Renal cortical epithelial cell (primary cell): ENCODE measurements at places on chromosomes 2 and 18. TPM values are rescaled to one million over a fixed set of nuclear protein-coding genes. Genes with fewer than 3 reads are reported as not detected.

DNA sequence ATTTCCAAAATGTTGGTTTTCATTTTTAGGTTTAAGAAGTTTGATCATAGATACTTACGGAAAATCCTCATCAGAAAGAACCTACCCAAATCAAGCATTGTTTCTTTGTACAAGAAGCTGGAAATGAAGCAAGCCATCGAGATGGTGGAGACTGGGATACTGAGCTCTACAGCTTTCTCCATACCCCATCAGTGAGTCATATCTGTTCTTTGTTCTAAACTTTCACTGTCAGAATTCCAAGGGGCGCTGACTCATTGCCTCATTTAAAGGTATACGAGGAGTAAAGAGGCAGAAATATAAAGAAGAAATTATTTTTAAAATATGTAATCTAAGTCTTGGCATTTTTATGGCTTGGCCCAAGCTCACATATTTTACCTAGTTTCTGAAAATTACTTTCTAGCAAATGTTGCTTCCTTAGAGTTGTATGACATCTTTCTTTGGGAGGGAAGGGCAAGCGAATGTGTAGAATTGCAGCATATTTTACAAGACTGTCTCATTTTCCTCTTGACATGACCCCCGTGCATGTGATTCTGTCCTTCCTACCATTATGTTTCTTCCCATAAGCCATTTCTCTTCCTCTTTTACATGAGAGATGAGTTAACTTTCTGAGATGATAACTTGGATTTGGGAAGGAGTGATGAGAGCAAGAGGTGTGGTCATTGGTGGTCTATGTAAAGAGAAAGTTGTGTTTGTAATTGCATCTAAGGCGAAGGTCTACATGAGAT is 41.2 kb downstream of the SLC9A4 start:
- DNase-seq = peak; percentile 95

DNA sequence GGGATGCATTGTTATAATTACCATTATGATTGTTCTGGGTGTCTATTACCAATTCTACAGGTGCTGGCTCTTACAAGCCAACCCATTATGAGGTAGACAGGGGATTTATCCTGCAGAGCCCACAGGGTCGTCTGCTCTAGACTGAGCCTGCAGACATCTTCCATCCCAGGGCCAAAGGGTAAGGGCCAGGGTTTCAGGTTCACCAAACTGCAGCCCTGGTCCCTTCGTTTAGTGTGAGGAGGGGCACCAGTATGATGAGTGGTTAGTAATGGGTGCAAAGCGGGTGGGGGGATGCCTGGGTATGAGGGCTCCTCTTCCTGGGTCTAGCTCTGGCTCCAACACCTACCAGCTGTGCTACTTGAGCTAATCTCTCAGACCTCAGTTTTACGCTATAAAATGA is 1.2 kb upstream of the ARID5A start:
- DNase-seq = no peak

GRCh38 chr2:163729636-163730273 is 6.1 kb downstream of the FIGN start:
- no peak for DNase-seq

DNA sequence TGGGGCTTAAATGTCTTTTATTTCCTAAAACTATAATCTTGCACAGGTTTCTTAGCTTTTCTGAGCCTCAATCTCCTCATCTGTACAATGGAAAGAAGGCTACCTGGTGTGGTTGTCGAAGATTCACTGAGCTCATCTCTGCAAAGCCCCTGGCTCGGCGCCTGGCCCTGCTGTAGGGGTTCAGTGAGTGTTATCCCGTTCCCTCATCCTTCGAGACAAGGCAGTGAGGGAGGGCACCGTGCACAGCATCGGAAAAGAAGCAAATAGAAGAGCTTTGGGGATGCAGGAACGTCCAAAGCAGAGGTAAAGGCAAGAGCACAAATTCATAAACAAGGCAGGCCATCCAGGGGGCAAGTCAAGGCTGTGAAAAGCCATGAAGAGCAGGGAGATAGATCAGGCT is 41.2 kb upstream of the ATG16L1 start:
- DNase-seq = no peak

- no peak for DNase-seq
These were observed 162.2 kb downstream of the PXDN start for GRCh38 chr2:1581965-1582625.

- no peak for DNase-seq
These were observed 149.2 kb upstream of the REG3G start for GRCh38 chr2:78876316-78876688.

GRCh38 chr2:239647052-239647819 is 246.4 kb upstream of the HDAC4 start:
- no peak for DNase-seq

DNA sequence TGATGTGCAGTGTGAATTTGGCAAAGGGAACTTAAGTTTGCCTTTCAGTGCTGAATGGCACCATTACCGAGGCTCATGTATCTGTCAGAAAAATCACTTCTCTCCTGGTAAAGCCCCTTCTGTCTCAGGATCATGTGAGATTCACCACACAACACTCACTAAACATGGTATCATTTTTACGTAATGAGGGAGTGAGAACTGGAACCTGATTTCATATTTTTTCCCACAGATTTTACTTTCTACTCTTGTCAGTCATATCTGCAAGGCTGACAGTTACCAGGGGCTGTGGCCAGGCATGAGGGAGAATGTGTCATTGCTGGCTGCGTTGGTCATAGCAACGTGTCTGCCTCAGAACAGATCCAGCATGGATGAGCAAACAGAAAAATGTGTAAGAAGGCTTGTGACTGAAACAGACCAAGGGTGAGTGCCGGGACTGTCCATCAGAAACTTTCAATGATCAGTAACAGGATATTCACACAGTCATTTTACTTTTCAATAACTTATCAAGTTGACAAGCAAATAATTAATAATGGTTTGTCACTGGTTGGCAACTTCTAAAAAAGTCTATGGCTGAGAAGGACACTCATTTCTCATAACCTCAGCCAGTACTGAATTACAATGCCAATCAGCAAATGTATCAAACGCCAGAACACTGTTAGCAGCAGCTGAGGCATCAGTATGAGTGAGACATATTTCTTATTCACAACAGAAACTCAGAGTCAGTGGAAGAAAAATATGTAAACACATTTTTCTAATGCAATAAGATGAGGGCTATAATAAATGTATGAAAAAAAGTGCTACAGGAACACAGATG is 100.5 kb downstream of the CDC42EP3 start:
- DNase-seq = peak; percentile 83

DNA sequence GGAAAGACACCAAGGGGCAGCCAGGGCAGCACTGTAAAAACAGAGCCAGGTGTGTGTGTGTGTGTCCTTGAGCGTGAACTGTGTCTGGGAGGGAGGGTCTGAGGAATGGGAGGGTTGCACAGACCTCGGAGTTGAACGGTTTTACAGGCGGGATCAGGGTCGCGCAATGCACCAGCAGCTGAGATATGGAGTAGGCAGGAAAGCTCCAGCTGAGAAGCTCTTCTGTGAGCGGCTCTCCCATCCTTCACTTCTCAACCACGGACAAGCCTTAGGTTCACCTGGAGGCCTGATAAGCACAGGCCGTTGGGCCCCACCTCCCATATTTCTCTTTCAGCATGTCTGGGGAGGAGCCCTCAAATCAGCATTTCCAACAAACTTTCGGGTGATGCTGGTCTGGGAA is 12.1 kb downstream of the SERTAD2 start:
- no peak for DNase-seq

GRCh38 chr2:40353231-40353630 is 98.7 kb downstream of the SLC8A1 start:
- no peak for DNase-seq

DNA sequence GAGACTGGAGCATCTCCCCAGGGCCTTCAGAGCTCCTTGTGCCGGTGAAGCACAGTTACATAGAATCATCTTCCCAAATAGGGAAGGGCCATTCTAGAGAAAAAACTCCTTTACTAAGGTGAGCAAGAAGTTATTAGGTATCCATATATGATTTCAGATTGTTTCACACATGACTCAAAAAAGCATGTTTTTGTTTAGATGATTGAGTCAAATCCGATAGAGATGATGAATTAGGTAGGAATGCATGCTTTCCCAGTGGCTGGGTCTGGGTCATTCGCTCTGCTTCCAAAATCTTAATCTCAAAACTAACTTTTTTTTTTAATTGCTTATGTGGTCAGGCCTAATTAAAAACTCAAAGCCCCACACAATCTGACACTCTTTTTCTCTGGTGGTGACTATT is 3.8 kb downstream of the NT5C1B start:
- DNase-seq = no peak

The RHOB gene
- total RNA-seq = 466 and 1,033 TPM in 2 replicates

The GCG gene
- not detected in 2 replicates for total RNA-seq

The MOGAT1 gene
- total RNA-seq = not detected in 2 replicates

The LCT gene
- total RNA-seq = not detected in 2 replicates

The SLC4A5 gene
- 0.89 and 1.2 TPM in 2 replicates for total RNA-seq

The ZRANB3 gene
- 10.2 and 14.6 TPM in 2 replicates for total RNA-seq

The PARD3B gene
- 5.6 and 16.4 TPM in 2 replicates for total RNA-seq

The SAG gene
- not detected in 2 replicates for total RNA-seq
